ENCODE measurements at places on chromosomes 1 and 21.

- peak; percentile 54 for DNase-seq
These were observed 12.2 kb upstream of the IL10 start for GRCh38 chr1:206784471-206784903.

GRCh38 chr21:44694776-44695175, 2.2 kb upstream of the KRTAP10-12 start:
- no peak for DNase-seq

GRCh38 chr1:162708286-162708685, 76.0 kb downstream of the DDR2 start:
- DNase-seq: no peak

DNA sequence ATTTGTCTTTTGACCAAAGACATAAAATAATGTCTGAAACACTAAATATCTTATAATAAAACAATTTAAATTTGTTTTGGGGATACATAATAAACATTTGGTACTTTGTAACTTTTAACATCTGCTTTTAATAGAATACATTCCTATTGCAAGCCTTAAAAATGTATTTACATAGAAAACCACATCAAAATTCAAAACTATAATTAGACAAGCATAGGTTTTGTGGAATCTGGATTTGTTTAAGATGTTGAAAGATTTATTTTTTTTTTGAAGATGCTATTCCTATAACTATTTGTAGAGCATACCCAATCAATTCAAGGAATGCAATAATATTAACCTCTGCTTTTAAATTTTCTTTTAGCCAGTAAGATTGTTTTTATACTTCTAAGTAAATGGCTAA, 125.7 kb downstream of the FMN2 start:
- DNase-seq: no peak

GRCh38 chr1:111211921-111212320, 11.5 kb upstream of the DENND2D start:
- DNase-seq: no peak

DNA sequence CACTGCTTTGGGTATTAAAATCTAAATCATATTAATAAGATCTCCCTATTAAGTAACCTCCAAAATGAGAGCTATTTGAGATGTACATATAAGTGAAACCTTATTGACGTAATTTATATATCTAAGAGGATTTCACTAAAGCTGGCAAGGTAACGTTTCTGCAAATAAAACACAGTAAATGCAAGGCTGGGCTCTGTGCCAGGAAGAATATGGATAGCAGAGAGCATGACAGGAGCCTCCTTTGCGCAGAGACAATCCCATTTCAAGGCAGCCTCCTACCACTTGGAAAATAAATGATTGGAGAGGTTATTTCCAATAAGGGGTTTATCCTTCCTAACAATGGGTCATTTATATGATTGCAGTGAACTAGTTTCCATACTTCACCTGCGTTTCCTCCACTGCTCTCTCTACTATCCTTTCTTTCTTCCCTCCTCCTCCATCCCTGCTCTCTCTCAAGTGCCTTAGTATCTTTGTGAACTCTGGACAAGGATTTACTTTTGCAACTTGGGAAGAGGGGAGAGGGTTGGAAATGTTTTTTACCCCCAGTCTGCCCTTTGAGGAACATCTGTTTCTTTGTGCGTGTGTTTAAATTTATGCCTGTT, 3.0 kb upstream of the NFIA start:
- DNase-seq: no peak

DNA sequence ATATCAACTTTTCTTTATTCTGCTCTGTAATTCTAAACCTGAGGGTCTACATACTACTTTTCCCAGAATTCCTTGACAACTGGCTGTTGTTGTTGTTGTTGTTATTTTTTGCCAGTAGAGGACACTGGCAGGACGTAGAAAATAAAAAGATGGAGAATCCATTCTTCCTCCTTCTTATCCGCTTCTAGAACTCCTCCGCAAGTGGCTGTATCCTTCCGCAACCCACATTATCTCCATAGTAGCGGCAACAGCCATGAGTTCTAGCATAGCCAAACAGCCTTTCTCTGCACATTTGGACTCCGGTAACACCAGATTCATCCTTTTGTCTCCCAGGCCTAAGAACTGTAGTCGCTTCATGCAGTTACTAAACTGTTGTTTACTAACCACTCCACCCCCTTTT, 91.1 kb upstream of the CACHD1 start:
- no peak for DNase-seq

DNA sequence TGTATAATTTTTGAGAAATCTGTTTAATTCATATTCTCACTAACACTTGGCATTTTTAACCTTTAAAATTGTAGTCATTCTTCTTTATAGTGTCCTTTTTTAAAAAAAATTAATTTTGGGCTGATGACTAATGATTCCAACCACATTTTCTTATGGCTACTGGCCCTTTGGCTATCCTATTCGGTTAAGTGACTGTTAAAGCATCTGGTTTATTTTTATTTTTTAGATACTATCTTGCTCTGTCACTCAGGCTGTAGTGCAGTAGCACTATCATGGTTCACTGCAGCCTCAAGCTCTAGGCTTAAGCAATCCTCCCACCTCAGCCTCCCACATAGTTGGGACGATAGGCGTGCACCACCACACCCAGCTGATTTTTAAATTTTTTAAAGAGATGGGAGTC, 723.2 kb upstream of the CXADR start:
- DNase-seq: no peak

DNA sequence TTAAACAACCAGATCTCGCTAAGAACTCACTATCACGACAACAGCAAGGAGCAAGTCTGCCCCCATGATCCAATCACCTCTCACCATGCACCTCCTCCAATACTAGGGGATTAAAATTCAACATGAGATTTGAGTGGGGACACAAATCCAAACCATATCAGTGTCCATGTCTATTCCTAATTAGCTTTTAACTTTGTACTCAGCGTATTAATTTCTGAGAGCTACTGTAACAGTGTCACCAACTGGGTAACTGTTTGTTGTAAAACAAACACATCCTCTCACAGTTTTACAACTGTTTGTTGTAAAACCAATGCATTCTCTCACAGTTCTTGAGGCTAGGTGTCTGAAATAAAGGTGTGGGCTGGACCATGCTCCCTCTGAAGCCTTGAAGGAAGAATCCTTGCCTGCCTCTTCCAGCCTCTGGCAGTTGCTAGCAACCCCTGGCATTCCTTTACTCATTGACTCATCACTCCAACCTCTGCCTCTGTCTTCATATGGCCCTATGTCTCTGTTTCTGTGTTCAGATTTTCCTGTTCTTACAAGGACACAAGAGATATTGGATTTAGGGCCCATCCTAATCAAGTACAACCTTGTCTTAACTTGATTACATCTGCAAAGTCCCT, 121.2 kb downstream of the LTN1 start:
- DNase-seq: no peak

DNA sequence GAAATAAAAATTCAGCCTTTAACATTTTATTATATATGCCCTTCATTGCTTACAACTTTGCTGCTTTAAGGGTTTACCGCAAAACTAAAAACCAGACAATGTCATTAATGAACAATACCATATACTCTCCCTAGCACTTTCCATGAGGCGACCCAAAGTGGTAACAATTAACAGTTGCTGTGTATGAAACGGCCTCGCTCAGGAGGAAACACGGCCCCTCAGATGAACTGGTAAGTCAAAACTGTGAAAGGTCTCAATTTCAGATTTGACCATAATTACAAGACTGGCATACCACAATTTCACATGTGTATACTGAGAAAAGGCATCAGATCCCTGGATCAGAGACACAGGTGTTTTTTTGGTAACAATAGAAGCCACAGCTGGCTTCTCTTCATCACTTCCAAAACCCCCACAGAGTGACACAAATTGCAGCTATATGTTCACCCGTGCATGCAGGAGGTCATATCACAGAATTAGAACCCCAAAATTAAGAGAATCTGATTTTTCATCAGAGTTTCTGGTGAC, 611.9 kb upstream of the ADAMTS5 start:
- no peak for DNase-seq

DNA sequence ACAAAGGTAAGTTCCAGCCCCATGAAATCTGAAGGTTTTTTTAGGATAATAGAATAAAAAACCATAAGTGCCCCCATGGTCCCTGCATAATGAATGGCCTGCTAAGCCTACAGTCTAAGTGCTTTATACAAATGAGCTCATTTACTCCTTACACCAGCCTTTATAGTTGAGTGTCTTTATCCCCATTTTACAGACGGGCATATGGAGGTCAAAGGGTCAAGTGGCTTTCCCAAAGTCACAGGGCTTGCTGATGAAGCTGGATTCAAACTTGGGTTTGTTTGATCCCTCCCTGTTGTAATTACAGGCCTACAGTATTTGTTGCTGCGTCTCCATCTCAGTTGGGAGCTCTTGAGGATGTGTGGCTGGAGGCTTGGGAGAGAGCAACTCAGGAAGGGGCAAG, 28.3 kb upstream of the ARHGEF10L start:
- DNase-seq: no peak

Data from stimulated activated CD4-positive, alpha-beta T cell treated with anti-CD3 and anti-CD28 coated beads, Interleukin-1b, Interleukin-23, amount 100 ng/mL, for 1 hour (primary cell).